ENCODE measurements at places on chromosomes 7 and 10.

GRCh38 chr10:46042527-46042926 is 3.5 kb downstream of the MSMB start:
- no peak for DNase-seq

DNA sequence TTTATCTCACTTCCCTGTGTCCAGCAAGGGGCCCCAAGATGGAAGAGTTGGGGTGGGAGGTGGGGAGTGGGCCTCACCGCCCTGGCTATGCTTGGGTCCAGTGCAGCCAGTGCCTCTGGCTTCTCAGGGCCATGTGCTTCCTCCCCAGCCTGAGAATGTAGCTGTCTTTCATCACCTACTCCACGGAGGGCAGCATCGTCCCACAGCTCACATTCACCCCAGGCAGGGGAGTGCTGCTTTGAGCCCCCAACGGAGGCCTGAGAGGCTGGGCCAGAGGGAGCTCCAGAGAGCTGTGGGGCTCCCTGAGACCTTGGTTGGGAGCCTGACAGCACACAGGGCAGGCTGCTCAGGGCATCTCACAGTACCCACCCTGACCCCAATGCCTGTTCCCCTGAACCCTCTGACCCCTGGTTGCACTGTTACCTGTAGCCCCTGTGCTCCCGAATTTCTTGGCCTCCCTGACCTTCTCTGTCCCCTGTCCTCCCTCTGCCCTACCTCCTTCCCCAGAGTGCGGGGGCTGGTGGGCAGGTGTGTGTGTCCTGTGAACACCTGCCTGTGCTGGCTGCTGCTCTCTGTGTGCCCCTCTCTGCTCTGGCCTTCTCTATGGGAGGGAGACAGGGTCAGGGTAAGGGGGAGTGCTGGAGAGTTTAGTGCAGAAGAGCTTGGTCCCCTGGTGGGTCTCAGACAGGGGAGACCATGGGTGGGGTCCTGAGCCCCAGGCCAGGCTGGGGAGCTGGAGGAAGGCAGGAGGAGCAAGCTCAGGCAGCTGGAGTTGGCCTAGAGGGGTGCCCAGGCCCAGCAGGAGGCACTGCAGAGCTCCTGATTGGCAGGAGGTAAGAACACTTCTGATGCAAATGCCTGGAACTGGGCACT is 19.6 kb upstream of the ZNF488 start:
- no peak for DNase-seq

GRCh38 chr7:158030071-158030470 is 557.6 kb downstream of the PTPRN2 start:
- DNase-seq, result no peak

GRCh38 chr7:118844748-118845147 is 620.2 kb downstream of the ANKRD7 start:
- DNase-seq, result no peak

DNA sequence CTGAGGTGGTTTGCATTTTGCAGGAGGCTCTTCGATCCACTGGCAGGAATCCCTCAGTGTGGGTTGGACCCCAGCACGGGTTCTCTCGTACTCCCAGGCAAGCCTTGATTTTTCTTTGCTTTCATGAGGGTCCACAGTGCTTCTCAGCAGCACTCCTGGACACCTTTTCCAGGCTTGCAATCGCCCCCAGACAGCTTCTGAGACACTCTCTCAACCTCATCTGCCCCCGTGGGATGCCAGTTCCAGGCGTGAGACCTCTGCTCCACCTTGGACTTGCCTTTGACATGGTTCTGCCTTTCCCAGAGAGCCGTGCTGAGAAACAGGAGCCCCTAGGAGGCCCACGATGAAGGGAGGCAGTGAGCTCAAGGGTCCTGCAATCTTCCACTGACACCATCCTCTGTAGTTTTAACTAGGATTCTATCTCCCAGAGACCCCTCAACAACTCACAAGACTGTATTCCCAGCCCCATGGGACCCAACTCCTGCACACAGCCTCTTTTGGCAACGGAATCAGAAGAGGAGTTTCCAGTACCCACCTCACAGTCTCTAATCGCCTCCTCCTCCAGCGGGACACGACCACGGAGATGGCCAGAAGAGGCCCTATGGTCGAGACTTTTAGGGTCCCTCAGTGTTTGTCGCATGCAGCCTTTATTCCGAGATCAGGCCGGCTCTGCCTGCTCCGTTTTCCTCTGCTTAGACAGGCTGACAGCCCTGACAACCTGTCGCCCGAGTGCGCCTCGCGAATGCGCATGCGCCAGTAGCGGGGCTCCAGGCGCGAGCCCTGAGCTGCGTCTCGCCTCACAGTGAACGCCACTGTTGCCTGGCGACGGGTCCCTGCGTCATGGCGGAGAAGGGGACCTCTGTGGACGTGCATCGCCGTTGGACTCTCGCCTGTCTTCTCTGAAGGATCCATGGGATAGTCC is 26.0 kb upstream of the ZNF273 start:
- DNase-seq, result peak; percentile 76

DNA sequence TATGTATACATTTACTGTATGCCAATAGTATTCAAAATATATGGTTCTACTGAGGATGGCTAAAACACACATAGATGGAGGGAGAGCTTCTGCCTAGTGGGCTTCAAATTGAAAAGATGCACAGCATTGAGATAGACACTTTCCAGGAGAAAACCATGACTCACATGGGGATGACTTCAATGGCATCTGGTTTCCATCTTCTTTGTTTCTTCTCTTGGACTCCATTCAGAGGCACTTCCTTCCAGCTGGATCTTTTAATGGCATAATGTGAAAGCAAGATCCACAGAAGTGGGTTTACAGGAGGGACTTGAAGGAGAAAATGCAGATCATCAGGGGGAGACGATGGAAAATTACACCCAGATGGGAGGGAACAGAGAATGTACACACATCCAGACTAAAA is 84.9 kb downstream of the ZNF365 start:
- no peak for DNase-seq

GRCh38 chr7:75718390-75719031 is 20.2 kb downstream of the HIP1 start:
- no peak for DNase-seq

DNA sequence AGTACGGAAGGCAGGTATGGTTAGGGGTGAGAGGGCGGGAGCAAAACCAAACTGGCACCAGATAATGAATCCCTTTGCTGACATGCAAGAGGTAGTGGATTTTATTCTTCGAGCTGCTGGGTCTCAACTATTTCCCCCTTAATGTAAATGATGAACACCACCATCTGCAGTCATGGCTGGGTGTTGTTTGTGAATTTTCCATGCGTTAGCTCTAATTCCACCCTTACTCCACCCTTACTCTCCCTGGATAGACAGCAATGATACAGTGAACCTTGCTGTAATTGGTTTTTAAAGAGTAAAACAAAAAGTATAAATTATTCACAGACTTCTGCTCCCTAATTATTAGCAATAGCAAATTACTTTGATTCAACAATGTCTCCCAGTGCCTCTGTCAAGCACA is 74.5 kb upstream of the PDE1C start:
- DNase-seq, result no peak

DNA sequence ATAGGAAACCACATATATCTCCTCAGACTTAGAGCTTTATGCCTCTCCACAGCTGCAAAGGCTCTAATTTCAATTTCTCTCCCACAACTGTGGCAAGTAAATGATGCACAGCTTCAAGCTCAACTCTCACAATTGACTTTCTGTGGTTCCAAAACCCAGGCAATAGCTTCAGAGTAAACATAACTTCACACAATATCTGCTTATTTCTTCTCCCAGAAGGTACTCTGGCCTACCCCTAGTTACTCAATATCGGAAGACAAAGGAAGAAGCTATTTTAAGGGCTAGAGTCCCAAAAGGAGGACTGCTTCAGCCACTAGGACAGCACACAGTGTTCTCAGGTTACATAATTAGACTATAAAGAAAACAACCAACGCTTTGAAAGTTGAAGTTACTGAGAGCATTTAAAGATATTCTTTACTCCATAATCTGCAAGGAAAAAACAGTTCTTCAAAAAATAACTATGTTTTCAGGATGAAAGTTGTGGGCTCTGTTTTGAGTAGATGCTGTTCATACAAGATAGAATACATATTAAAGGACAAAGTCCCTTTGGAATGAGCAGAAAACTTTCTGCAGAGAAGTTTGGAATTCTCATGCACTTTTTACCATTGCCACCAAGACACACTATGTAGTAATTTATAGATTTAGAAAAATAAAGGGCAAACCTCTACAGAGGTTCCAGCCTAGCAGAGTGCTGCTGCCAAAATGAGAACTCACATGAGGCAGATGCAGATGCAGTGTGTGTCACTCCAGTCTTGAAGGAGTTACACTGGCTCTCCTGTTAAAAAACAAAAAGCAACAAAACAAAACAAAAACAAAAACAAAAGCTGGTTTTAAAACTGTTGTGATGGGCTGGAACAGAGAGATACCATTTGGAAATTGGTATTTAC is 81.8 kb downstream of the NT5C2 start:
- no peak for DNase-seq

GRCh38 chr10:8060010-8060703 is 5.7 kb downstream of the GATA3 start:
- no peak for DNase-seq

DNA sequence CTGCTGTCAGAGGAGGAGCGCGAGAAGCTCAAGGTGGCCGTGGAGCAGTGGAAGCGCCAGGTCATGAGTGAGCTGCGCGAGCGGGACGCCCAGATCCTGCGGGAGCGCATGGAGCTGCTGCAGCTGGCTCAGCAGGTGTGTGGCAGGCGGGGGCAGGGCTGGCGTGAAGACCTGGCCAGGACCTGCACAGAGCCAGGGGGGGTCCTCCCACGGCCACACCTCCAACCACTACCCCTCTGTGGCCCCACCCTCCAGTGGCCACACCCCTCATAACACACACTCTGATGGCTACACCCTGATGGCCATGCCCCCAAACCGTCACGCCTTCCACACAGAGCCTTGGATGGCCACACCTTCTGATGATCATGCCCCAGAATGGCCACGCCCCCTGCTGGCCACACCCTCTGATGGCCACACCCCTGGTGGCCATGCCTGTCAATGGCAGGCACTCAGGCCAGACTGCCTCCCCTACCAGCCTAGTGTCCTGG is 23.4 kb upstream of the DPYSL4 start:
- no peak for DNase-seq

DNA sequence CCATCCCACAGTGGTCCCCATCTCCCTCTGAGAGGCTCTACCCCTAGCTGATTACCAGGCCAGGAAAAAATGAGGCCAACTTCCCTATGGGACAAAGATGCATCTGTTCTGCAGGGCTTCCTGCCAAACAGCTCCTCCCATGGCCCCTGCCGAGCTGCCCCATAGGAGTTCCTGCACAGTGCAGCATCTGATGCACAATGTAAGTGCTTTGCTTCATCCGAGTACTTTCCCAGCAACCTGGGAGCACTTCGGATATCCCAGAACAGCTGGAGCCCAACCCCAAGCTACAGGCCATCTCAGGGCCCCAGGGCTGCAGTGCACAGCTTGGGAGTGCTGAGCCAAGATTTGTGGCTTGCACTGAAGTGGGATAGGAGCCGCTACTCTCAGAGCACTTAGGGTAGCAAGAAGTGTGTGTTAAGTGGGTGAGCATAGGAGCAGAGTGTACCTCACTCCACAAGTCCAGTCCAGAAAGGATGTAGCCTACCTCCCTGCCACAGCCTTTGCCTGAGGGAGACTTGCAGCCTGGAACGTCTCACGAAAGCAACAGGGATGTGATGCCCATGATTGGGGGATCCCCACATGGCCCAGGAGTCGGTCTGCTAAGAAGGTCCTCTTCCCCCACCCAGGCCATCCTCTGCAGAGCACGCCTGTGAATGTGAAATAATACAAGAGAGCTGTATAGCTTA is 209.6 kb upstream of the VWC2 start:
- no peak for DNase-seq

DNA sequence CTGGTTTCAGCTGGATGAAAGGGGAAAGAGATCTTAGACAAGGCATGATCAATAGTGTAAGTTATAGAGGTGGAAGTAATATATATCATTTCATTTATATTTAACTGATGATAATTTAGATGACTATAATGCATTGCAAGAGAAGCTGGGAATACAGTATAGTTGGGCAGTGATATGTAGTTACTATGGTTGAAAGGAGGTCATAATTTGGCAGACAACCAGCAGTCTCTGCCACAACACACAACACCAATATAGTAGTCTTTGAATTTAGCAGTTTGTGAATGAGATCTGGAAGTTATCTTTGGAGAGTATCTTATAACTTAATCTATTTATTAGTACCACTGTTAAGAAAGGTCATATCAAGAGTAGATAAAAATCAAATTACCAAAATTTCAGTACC is 39.9 kb downstream of the TAX1BP1 start:
- no peak for DNase-seq

- no peak for DNase-seq
These were observed 77.0 kb upstream of the FAM20C start for GRCh38 chr7:115274-115911.

GRCh38 chr10:86872757-86873156 is 84.7 kb downstream of the MMRN2 start:
- no peak for DNase-seq

DNA sequence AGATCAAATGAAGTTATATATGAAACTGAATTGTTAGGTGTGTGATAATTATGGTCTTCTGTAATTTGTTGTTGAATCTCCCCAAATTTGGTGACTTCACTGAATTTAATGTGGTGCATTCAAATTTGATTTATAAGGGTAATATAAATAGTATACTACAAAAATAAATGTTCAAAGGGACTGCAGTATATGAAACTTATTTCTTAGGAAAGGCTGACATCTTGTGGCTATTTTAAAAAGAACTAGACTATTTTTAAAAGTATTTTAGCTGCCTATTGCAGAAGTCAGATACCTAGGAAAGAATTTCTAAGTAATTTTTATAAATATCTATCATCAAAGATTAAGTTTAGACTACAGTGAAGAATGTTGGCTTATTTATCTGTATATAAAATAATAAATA is 36.6 kb downstream of the ATRNL1 start:
- DNase-seq, result no peak

- DNase-seq, result no peak
These were observed 35.3 kb upstream of the IFRD1 start for GRCh38 chr7:112414855-112415490.

DNA sequence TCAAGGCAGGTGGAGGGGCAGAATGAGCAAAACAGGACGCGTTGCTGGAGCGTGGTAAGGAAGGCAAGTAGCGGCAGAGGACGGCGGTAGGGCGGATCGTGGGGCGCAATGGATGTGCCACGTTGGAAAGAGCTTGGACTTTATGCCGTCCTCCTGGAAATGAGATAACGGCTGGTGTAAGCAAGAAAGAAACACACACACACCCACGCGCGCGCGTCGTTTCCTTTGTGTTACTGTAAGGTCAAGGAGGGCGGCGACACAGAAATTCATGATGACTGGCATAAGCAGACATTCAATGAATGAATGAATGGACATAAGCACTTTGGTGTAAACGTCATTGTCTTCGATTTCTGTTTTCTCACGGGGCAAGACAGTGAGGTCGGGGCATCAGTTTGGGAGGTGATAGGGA is 683 bp upstream of the ENTPD7 start:
- DNase-seq, result no peak

GRCh38 chr10:124493214-124493882 is 31.7 kb downstream of the LHPP start:
- DNase-seq, result no peak

- no peak for DNase-seq
These were observed 494.5 kb downstream of the DNAJB6 start for GRCh38 chr7:157831143-157831905.

GRCh38 chr10:6721964-6722615 is 142.0 kb upstream of the PRKCQ start:
- no peak for DNase-seq

- no peak for DNase-seq
These were observed 65.1 kb downstream of the TSPAN12 start for GRCh38 chr7:120792861-120793130.

Data from occipital lobe (tissue), 3 donors.